CD4-positive, alpha-beta T cell treated with Interleukin-4 for 1 hour (primary cell): ENCODE measurements at places on chromosomes 5 and 9.

- no peak for DNase-seq
Observed at GRCh38 chr9:92589923-92590322, 54.1 kb upstream of the ECM2 start.

GRCh38 chr5:88130211-88130815 lies 138.3 kb downstream of the TMEM161B start:
- no peak for DNase-seq

- DNase-seq: no peak
Observed at GRCh38 chr5:1391691-1392090, 46.8 kb upstream of the CLPTM1L start.

- DNase-seq: no peak
Observed at GRCh38 chr9:133982971-133983720, 9.0 kb downstream of the VAV2 start.

GRCh38 chr9:91241909-91242308 lies 119.8 kb downstream of the AUH start:
- no peak for DNase-seq

DNA sequence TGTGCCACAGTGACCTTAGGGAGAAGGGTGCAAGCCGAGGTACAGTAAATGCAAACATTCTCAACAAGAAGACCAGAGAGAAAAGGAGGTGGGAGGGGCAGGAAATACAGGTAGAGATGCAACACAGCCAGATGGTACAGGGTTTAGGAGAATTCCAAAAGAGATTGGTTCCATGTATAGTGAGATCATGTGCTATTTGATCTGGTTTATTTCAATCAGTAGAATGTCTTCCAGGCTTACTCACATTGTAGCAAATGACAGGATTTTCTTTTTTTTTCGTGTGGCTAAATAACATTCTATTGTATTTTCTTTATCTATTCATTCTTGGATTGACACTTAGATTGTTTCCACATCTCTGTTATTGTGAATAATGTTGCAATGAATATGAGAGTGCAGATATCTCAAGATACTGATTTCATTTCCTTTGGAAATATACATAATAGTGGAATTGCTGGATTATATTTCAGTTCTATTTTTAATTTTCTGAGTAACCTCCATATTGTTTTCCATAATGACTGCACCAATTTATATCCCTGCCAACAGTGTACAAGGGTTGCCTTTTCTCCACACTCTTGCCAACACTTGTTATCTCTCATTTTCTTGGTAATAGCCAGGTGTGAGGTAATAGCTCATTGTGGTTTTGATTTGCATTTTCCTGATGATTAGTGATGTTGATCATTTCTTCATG lies 107.8 kb upstream of the GAS1 start:
- no peak for DNase-seq

DNA sequence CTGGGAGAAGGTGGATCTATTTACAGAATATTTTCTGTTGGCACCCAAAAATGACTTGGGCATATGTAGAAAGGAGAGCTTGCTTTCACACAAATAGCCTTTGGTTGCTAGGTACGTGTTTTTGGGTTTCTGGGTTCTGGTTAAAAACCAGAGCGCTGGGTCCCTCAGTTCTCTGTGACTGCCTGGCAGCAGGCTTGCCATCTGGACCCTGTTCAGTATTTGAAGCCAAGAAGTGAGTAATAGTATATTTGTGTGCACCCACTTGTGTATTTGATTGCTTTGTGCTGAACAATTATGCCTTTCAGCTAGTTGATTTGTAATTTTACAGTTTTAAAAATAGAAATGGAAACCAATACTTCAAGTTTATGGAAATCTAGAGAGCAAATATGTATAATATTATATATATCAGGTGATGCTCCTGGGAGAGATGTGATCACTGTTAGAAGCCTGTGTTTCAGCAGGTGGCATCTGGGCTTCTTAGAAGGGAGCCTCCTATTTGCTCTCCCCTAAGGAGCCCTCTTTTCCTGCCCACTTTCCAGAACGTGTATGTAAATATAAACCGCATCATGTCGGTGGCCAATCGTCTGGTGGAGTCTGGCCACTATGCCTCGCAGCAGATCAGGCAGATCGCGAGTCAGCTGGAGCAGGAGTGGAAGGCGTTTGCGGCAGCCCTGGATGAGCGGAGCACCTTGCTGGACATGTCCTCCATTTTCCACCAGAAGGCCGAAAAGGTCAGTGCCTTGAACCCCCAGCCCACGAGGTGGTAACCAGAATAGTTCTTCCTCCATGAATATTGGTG lies 153.6 kb downstream of the TRIO start:
- no peak for DNase-seq
